ENCODE measurements at places on chromosomes 2 and 18.

DNA sequence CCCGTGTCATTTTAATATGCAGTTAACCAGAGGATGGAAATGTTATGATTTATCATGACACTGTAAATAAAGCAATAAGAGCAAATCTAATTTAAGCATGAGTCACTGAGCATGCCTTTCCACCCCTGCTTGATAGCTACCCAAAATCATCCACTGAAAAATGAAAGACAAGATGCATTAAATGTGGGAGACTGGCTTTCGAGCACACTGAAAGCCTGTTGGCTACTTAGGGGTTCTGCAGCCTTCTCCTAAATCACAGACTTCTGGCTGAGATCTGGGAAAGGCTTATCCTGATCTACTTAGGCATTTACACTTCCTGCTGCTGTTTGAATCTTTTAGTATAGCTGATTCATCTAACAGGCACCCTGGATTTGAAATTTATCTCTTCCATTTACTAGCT is 778.3 kb upstream of the CDH7 start:
- no peak for DNase-seq

DNA sequence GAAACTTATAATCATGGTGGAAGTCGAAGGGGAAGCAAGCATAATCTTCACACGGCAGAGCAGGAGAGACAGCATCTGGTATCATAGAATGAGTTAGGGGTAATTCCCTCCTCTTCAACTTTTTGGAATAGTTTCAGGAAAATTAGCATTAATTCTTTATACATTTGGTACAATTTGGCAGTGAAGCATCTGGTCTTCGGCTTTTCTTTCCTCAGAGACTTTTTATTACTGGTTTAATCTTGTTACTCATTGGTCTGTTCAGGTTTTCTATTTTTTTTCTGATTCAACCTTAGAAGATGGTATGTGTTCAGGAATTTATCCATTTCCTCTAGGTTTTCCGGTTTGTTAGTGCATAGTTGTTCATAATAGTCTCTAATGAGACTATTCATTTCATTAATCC is 39.7 kb upstream of the ABCA12 start:
- peak; percentile 44 for DNase-seq

- DNase-seq = no peak
These were observed 145.4 kb upstream of the TWIST2 start for GRCh38 chr2:238702276-238703052.

DNA sequence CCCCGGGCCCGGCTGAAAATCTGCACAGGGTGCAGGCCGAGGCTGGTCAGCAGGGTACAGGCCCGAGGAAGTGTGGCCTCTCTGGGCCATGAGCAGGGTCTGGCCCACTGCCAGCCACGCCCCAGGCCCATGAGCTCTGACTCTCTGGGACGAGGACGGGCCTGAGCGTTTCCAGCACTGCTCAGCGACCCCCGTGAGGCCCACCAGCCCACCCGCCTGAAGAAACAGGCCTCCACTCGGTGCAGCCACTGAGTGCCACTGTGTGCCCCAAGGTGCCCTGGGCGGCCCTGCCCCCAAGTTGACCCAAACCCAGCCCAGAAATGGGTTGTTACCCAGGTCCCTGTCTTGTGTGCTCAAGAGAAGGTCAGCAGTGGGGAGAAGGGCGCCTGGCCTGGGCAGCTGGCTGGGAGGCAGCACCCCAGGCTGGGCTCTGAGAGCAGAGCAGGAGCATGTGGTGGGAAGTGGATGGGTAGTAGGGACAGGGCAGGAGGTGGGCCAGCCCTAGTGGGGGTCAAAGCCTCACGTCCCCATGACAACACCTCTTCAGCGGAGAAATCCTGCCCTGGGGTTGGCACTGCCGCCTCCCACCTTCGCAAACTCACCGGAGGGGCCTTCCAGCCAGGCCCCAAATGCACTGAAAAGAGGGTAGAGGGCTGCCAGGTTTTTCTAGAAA is 2.1 kb upstream of the SNED1 start:
- no peak for DNase-seq

- no peak for DNase-seq
These were observed 50.0 kb downstream of the ESCO1 start for GRCh38 chr18:21550510-21550970.

DNA sequence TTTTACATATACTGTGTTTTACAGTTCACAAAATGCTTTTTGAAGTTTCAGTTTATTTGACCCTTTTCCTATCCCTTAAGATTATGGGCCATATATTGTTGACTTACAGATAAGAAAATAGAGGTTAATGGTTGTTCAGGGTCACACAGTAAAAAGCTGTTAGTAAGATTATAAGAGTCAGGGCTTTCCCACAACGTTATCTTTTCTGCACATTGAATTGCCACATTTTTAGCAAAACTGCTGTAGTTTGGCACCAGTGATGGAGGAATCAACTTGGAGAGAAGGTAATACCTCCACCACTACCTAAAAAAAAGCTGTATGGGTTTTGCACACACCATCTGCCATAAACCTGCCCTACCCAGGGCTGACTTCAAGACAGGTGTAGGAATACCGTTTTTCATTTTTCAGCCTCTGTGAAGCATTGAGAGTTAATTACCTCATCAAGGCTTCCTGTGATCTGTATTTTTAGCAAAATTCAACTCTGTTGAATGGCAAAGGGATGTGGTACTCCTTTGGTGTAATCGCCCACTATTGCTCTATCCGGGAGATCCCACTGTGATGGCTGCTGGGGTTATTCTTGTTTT is 5.0 kb downstream of the SOWAHC start:
- no peak for DNase-seq

GRCh38 chr2:5140347-5140746 is 551.8 kb upstream of the SOX11 start:
- DNase-seq = no peak

GRCh38 chr2:112121682-112122254 is 16.4 kb upstream of the FBLN7 start:
- peak; percentile 44 for DNase-seq

DNA sequence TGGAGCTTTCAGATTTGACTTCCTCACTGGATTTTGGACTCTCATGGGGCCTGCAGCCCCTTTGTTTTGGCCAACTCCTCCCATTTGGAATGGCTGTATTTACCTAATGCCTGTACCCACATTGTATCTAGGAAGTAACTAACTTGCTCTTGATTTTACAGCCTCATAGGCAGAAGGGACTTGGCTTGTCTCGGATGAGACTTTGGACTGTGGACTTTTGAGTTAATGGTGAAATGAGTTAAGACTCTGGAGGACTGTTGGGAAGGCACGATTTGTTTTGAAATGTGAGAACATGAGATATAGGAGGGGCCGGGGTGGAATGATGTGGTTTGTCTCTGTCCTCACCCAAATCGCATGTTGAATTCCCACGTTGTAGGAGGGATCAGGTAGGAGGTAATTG is 233.4 kb upstream of the GALNT5 start:
- DNase-seq = no peak

- no peak for DNase-seq
These were observed 42.4 kb upstream of the AKAIN1 start for GRCh38 chr18:5239447-5239846.

GRCh38 chr2:51105811-51106210 is 73.9 kb upstream of the NRXN1 start:
- no peak for DNase-seq

DNA sequence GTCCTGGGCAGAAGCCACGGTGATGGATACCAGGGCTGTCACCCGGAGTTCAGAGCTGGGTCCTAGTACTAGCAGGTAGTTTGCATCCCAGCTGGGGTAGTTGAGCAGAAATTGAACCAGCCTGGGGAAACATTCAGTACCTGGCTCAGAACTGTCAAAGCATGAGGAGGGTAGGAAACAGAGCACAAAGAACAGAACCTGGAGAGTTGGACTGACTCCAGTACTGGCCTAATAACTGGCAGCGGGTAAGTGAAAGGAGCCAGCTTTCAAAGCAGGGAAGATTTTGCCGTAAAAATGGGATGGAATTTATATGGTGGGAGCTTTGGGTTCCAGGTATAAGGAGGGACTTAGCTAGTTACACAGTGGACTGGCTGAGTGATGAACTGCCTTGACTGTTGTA is 23.8 kb downstream of the ATG16L1 start:
- no peak for DNase-seq

- no peak for DNase-seq
These were observed 283.2 kb upstream of the MEX3C start for GRCh38 chr18:51480407-51481261.

DNA sequence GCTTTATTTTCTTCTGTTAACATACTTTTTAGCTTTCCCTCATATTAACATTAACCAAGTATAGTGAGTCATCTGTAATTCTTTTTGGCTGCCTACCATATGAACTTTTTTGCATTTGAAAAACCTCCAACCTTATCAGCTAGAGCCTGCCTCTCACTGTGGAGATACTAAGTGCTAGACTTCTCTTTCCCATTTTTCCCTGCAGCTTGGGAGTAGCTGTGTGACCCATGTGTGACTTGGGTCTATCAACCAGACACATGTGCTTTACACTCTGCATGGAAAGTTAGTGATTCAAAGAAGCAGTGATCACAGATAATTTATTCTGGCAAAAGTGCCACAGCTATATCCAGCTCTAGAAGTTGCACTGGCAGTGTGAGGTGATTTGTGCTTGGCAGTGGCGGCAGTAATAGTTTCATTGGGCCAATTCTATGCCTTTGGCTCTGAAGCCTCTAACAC is 36.3 kb downstream of the PREPL start:
- no peak for DNase-seq

DNA sequence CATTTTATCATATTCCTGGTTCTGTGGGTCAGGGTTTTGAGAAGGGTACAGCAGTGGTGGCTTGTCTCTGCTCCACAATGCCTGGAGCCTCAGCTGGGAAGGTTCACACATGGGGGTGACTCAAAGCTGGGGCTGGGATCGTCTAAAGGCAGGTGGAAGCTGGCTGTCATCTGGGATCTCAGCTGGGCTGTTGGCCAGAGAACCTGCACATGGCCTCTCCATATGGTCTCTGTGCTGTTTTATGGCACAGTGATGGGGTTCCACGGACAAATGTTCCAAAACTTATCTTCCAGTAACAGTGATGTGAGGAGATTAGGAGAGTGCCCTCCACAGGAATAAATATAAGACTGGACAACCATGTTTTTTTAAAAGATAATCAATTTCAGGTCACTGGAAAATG is 191.4 kb downstream of the SS18 start:
- no peak for DNase-seq

DNA sequence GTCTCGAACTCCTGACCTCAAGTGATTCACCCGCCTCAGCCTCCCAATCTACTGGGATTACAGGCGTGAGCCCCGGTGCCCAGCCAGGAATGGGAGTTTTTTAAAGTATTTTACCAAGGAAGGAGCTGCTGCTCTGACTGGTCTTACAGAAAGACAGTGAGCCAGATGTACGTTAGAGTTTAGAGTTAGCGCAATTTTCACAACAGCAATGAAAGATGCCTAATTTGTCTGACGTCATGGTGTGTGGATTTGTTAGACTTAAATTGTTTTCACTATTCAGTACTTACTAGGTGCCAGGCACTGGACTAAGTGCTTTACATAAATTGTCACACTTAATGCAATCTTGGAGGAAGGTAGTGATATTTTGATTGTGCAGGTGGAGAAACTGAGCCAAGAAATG is 12.4 kb upstream of the RPL37A start:
- DNase-seq = no peak

GRCh38 chr18:39845631-39846030 is 2109.4 kb upstream of the PIK3C3 start:
- peak; percentile 32 for DNase-seq

GRCh38 chr2:36734304-36734703 is 37.8 kb downstream of the VIT start:
- no peak for DNase-seq

DNA sequence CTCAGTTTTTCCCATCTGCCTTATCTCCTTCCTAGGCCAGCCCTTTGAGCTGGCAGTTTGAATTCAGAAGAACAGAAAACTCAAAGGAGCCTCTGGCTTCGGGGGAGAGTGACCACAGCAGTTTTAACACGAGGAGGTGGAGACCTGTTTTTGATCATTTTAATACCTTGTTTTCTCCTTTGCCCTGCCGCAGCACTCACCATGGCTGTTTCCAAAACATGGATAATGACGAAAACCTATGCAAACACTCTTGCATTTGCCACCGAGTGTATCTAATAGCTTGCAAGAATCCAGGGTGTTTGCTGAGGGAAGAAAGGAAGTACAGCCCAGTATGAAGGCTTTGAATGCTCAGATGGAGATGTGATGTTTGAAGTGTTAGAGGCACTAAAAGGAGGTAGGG is 167.1 kb downstream of the PRKCE start:
- no peak for DNase-seq

DNA sequence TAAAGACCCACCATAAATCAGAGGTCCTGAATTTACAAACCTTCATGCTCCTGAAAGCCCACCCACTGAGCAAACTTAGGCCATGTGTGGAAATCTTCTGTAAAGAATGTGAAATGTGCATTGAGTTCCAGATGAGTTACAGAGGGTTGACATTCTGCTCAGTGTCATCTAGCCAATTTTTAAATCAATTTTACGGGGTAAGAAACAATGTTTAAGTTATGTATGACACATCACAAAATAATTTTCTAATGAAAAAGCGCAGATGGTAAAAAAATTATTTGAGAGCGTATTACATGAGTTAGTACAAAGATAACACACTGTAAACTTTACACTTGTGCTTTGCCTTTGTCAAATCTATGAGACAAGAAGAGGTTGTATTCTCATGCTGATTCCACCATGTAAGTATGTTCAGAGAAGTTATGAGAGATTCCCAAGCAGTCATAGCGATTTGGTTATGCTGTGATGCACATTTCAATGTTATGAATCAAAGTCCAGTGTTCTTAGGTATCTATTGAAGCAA is 446.3 kb downstream of the ADCYAP1 start:
- no peak for DNase-seq

DNA sequence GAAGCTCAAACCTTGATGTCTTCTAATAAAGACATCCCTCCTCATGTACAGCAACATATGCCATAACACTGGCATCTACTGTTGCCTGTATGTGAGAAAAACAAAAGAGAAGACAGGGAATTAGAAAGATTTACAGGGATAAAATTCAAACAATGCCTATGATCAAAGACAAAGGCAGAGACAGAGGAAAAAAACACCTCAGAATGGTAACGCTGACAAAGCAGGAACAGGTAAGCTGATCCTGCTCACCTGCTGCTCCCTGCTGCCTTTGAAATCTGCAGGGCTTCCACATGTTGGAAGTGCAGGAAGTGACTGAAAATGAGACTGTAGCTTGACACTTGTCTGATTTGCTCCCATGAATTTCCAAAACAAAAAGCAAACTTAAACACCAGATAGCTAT is 90.2 kb upstream of the DNAJC10 start:
- DNase-seq = no peak

- no peak for DNase-seq
These were observed 31.8 kb downstream of the METAP1D start for GRCh38 chr2:172031536-172031935.

DNA sequence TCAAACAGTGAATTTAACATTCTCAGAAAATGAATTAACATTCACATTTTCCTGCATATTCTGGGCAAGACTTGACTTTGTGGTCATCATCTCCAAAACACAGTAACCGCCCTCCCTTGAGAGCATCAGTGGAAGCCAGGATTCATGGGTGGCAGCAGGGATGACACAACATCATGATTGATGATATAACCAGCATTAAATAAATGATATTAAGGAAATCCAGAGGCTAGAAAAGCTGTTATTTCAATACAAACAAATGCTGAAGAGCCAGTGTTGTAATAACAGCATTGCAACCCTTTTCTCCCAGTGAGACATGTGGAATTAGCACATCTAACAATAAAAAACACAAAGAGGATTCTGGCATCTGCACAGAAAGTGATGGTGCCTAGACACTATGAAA is 41.1 kb downstream of the CDC42EP3 start:
- no peak for DNase-seq

GRCh38 chr2:49035481-49035880 is 118.8 kb downstream of the FSHR start:
- DNase-seq = no peak

All from SK-N-MC (cell line).